Thymus (tissue), 14 donors: ENCODE measurements at places on chromosomes 11 and 22. TPM values are rescaled to one million over a fixed set of nuclear protein-coding genes. Genes with fewer than 3 reads are reported as not detected.

The OR52A1 gene
- not detected for total RNA-seq

The OR10A4 gene
- not detected for total RNA-seq

The H19 gene
- 413 TPM for total RNA-seq

The SPDYC gene
- total RNA-seq, result not detected

The MAP6 gene
- total RNA-seq, result 1.3 TPM

GRCh38 chr22:45341498-45341897 lies 31.8 kb downstream of the FAM118A start:
- no peak for DNase-seq

DNA sequence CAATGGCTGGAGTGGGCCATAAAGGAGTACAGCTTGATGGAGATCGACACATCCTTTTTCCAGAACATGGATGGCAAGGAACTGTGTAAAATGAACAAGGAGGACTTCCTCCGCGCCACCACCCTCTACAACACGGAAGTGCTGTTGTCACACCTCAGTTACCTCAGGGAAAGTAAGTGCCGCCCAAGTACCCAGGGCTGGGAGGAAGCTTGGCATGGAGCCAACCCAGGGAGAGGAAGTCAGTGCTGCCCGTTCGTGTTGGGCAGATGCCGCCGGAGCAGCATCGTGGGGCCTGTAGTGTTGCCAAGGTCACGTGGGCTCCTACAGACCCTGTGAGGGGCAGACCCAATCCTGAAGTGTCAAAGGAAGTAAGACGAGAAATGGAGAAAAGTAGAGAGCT lies 78.9 kb downstream of the FLI1 start:
- no peak for DNase-seq

GRCh38 chr22:49139492-49140151 lies 688.1 kb downstream of the BRD1 start:
- no peak for DNase-seq

DNA sequence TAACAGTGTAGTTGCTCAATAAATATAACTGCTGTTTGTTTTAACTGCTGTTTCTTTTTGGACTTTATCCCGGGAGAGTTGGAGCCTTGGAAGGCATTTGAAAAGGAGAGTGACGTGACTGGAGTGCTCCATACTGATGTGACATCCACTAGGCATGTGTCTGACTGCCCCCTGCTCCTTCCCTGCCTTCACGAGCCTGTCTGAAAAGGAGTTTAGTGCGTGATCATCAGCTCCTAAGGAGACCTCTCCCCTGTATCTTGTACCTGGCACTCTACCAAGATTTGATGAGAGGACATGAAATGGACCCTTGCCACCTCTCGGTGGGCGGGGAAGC lies 22.9 kb downstream of the ZBTB16 start:
- no peak for DNase-seq

DNA sequence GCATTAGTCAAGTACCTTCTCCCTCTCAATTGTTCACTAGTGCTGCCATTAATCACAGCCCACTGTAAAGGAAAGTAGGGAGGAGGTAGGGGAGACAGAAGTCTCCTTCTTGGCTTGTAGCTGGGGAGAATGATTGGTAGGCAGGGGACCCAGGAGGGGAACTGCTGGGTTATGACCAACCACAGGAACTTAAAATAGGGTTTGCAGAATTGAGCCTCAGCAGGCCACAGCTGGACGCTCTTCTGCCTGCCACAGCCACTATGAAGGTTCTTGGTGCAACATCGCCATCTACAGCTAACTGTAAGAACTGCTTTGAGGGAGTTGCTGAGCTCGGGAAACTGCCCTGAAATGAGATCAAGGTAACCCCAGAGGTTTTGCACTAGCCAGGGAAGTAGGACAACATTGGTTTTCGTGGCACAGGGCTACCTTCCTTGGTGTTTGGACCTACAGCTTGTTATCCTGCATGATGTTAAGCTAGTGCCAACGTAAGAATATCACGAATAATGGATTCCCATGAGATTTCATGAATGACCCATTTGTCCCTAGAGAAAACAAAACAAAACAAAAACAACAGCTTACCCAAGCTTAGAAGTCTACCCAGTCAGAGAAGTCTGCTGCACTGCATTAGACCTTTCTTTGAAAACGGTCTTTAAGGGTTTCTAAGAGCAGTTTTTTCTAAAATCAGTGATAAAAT lies 787.1 kb upstream of the API5 start:
- DNase-seq, result peak; percentile 9

- DNase-seq, result no peak
Observed at GRCh38 chr22:46479046-46479445, 58.4 kb downstream of the CELSR1 start.

DNA sequence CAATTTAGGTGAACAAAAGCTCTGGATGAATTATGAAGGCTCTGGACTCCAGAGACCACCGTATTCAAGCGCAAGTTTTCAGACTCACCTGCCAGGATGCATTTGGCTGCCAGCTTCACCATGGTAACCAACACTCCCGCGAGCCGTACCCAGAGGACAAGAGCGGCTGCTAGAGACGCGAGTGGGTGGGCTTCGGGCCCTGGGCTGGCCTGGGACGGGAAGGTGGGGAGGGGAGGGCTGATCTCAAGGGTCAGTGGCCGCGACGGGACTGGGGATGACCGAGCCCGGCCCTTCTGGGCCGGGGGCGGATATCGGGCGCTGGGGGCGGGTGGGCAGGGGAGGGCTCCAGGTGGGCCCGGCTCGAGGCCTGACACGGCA lies 344 bp downstream of the IFT27 start:
- no peak for DNase-seq

- no peak for DNase-seq
Observed at GRCh38 chr11:131745405-131745804, 375.0 kb downstream of the NTM start.

DNA sequence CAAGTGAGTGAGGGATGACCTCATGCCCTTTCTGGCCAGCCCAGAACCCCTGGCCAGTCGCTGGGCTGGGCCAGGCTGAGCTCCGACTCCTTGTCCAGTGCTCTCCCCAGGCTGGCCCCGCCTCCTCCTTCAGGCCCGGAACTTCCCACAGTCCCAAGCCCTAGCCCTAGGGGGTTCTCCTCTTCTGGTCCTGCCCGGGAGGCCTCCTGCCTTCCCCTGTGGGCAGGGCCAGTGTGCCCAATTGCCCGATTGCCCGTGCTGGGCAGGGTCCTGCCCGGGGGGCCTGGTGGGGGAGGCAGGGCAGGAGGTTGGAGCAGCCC lies 4.2 kb downstream of the TCIRG1 start:
- no peak for DNase-seq

GRCh38 chr22:23899042-23899745 lies 5.0 kb downstream of the MIF start:
- DNase-seq, result no peak

DNA sequence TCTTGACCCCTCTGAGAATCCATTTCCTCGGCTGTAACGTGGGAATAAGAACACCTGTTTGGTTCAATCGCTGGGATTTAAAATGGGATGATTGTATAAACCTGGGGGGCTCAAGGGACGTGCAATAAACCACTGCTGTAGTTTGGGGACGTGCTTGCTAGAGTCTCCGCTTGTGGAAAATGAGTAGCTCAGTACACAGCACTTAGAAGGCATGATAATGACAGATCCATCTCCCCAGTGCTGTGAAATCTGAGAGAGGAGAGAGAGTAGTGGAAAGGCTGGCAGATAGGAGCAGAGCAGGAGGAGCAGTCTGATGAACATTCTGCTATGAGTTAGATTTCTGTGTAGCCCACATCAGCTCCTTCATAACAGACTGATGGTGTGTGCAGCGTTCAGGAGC lies 256.5 kb downstream of the MN1 start:
- DNase-seq, result no peak

DNA sequence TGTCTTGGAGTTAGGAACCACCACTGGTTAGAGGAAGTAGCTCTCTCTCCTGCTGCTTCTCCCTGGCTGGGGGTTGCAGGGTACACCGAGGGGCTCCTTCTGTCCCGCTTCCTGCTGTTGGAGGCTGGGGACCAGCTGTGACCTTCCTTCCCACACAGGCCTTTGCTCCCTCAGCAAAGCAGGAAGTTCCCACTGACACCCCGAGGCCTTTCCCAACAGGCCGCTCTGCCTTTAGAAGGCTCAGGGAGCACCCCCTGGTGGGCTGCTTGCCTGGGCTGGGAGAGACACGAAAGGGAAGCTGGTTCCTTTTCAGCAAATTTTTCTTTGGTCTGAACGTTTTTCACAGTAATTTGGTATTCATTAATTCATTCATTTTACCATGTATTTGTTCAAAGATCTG lies 527.9 kb upstream of the B3GAT1 start:
- no peak for DNase-seq

GRCh38 chr22:39534591-39535356 lies 2.2 kb upstream of the RPS19BP1 start:
- no peak for DNase-seq

- DNase-seq, result no peak
Observed at GRCh38 chr22:41831383-41831782, 1.5 kb upstream of the SREBF2 start.

GRCh38 chr22:38843201-38843656 lies 599 bp downstream of the NPTXR start:
- DNase-seq, result peak; percentile 33

DNA sequence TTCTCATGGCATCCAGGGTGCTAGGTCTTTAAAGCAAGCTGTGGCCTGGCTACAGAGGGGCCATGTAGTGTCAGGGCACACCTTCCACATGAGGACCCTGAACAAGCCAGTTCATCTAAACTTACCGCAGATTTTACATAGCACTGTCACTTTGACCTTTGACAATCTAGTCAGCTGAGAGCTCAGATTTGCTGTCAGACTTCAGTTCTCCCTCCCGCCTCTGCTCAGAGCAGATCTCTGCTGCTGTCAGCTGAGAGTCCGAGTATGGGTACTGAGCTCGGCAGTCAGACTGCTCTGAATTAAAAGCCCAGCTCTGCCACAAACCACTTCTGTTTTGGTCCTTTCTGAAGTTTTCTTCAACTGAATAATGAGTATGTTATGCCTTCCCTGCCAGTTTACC lies 507.1 kb downstream of the SOX6 start:
- DNase-seq, result no peak

DNA sequence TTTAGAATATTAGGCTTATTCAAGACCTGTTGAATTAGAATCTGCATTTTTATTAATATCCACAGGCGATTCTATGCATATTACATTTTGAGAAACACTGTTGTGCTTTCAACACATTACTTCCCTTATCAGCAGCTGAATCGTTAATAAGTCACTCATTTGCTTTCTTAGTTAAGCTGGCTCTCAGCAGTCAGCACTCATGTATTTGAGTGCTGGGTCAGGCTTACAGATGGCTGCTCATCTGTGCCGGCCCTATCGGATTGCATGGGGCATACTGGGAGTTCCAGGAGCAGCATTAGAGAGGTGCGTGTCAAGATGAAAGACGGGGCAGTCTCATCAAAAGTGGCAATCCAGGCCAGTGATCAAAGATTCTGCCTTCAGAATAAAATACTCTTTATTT lies 10.8 kb upstream of the OR51L1 start:
- no peak for DNase-seq

DNA sequence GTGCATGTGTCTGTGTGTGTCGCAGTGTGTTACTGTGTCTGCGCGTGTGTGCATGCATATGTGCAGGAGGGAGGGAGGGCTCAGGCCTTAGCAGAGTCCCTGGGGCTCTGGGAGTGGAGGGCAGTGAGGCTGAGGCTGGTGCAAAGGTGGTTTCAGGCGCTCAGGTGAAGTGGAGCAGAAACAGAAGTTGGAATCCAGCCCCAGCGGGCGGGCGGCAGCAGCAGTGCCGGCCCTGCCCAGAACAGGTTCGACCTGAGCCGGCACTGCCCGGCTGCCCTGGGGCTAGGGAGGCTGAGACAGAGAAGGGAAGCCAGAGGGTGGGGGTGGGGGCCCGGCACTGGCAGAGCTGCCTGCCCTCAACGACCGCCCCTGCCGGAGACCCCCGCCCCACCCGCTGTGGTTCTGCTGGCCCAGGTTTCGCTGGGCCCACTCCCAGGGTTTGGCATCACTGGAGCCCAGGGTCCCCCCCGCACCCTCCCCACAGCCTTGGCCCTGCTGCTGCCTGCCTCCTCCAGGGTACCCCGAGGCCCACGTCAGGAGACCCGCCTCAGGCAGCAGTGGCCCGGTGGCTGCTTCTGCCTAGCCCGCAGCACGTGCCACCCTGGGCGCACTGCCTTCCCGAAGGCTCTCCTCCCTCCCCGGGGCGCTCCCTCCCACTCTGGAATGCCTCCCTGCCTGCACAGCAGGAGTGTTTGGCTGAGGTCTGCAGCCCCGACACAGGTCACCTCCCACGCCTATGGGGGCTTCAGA lies 13.3 kb downstream of the ASCL2 start:
- no peak for DNase-seq

GRCh38 chr11:61918938-61919704 lies 1.8 kb upstream of the RAB3IL1 start:
- DNase-seq, result no peak

DNA sequence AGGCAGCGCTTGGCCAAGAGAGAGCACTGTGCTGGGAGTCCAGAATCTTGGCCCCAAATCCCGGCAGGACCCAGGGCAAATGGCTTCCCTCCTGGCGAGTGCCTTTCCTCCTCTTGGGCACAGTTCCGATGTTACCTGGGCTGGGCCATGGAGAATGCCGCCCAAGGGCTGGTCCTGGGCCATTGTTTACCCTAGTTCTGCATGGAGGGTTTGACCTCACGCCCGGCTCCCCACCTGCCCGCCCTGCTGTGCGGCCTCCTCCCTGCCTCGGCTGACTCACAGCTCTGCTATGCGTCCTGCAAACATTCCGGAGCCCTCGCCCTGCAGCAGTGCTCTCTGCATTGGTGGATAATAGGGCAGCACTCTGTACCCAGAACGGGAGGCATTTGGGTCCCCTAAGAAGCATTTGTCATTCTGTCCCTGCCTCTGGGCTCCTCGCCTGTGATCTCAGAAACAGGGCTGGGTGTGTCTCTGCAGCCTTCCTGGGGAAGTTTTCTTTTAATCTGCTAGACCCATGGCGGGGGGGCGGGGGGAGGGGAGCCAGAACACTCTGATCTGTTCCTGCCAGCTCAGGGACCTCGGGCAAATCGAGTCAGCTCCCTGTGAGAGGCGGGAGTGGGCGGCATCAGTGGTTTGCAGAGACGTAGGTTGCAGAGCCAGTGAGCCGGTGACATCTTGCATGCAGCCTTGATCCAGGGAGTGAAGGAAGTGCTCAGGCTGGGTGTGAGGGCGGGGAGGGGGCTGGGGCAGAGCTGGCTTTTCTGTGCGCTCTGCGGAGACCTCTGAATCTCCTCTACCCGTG lies 32.9 kb upstream of the SMIM38 start:
- peak; percentile 47 for DNase-seq

DNA sequence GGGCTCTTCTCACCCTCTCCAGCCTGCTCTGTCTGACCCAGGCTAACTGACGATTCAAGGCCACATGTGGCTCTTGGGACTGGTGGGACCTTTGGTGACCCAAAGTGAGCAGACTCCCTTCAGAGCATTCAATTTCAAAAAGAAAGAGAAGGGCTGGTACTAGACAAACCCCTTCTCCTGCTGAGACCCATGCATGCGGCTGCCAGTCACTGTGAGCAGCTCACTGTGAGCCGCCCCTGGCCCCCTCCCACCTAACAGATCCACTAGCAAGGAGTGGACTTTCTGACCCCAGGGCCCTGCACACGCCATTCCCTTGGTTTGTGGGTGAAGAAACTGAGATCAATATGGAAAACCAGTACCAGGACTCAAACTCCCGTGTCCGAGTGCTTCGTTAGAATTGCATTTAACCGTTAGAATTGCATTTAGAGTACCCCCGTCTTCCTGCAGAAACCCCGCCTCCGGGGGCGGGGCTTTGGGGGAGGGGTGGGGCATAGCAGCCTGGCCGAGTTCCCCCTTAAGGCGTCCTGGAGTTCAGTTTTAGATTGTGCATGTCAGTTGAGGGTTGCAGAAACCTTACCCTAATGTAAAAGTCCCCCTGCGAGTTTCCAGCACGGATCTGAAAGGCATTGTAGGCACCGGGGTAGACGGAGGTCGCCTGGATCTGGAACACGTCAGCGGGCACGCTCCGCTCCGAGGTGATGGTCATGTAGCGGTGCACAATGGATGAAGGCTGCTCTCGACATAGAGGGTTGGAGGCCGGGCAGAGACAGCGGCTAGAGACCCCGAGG lies 5.1 kb downstream of the EFEMP2 start:
- DNase-seq, result no peak
